Activated CD4-positive, alpha-beta T cell treated with anti-CD3 and anti-CD28 coated beads, Interleukin-2, amount 50 U/mL, for 4 hours (primary cell): ENCODE measurements at places on chromosomes 11 and 22.

DNA sequence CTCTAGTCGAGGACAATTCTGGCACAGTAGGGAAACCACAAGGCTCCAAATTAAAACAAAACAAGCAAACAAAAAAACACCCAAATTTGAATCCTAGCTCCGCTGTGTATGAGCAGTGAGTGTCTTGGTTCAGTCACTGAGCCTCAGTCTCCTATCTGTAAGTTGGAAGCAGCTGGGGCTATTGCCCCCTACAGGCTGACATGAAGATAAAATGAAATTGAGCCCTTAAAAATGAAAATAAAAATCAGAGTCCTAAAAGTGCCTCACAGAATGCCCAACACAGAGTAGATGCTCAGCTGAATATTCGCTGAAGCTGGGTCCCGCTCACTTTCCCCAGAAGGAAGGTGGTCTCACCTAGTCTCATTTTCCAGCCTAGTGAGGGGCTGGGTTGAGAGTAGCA, 65.2 kb downstream of the PDE2A start:
- DNase-seq = no peak

GRCh38 chr11:29200791-29201562, 815.9 kb downstream of the KCNA4 start:
- no peak for DNase-seq

DNA sequence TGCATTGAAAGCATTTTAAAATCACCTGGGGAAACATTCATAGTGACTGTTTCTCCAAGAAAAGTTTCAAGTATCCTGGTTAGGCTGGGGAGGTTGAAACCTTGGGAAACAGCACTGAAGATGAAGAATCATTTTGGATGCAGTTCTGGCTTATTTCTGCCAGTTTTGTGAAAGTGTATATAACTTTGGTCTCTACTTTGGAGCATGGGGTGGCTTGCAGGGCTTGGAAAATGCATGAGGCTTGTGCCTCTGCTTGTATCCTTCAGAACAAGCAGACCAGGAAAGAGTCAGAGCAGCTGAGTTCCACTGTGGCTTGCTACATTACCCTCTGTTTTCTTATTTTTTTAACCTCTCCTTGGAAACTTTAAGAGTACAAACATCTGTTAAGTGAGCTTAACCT, 19.5 kb downstream of the SLC5A12 start:
- no peak for DNase-seq

DNA sequence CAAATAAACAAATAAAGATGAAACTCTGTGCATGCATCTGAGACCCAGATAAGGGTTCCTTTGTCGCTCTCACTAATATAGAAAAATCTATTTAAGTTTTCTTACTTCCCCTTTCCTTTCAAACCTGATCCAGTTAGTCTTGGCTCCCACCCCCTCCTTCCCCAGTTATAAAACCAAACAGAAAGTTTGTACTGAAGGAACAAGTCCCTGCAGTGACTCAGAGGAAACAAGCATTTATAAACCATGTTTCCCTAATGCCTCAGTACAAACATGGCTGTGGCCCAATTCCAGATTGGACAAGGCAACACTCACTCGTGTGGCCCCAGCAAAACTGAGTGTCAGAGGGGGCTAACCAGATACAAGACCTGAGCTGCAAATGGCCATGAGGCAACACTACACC, 65.5 kb upstream of the ARHGAP20 start:
- no peak for DNase-seq

DNA sequence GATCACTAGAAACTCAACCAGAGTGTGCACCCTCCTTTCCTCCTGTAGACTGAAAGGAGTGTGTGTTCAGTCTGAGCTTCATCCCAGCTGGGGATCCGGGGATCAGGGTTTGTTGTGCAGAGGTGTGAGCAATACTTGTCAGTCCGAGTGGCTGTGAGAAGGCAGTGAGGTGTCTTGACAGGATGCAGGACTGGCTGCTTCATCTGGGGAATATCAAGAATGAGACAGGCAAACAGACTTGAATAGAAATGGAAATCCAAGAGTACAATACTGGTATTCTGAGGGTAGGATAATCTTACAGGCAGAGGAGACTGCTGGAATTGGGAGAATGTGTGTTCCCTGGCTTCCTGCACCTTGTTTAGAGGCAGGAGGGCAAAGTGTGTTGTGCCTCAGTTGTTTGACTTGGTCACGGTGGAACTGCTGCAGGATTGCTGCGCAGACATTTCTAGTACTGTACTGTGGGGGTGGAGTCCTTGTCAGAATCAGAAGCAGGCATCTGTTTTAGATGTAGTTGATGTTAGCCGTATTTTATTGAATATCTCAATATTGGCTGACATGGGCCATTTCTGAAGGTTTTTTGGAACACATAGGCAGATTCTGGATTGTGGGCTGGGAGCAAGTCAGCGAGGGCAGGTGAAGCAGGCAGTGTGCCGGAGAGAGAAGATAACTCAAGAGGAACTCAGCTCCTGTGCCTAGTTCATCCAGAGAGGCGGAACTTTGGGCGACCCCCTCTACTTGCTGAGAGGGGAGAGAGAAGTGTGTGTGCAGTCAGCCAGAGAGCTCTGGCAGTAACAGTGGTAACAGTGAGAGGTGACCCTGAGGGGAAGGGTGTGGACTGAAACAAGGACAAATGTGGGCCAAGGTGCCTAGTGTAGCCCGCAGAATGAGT, 27.1 kb upstream of the GRK2 start:
- DNase-seq = no peak

DNA sequence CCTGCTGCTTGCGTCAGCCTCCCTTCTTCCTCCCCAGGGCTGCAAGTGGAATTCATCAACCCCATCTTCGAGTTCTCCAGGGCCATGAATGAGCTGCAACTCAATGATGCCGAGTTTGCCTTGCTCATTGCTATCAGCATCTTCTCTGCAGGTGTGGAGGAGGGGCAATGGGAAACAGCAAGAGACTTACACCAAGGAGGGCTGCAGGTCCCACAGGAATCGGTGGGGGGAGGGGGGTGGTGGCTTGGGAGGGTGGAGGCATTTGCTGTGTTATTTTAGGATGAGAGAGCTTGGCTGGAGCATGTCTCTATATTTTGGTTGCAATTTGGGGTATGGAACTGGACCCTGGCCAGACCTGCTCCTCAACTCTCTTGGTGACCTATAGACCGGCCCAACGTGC, 2.1 kb upstream of the MADD start:
- DNase-seq = no peak

DNA sequence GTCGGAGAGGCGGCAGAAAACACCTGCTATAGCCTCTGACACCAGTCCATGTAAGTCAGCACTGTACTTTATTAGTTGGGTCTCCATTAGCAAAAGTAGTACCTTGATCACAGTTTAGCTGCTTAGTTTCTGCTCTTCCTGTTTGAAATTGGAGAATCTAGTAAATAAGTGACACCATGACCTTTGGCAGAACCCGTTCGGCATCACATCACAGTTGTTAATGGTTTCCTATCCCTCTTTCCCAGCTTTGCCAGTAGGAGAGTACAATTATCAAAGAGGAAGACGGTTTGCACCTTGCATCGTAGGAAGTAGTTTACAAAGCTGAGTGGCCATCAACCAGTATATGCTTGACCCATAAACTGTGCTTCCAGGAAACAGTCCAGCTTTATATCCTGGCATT, 101.8 kb downstream of the TRIM44 start:
- DNase-seq = no peak

DNA sequence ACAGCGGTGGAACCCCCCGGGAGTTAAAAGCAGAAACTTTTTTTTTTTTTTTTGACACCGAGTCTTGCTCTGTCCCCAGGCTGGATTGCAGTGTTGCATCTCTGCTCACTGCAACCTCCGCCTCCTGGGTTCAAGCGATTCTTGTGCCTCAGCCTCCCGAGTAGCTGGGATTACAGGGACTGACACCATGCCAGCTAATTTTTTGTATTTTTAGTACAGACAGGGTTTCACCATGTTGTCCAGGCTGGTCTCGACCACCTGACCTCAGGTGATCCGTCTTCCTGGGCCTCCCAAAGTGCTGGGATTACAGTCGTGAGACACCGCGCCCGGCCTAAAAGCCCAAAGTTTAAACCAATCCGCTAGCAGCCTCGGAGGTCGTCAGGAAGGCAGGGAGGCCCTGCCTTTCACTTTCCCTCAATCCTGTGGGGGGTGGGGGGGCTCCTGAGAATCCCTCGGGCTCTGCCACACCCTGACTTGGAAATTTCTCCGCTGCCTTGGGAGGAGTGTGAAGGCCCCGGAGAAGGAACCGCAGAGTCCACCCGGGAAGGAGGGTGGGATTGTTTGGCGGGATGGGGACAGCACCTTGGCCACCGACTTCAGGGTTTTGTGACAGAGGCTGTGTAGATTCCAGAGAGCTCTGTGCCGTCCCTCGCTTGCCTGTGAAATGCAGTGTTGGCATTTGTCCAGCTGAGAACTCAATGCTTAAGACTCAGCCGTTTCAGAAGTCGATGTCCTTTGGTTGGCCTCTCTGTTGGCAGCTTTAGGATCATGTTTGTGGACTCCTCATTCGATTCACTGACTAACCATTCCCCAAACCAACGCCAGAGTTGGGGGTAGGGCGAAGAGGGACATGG, 1.0 kb downstream of the ARHGAP8 start:
- no peak for DNase-seq

DNA sequence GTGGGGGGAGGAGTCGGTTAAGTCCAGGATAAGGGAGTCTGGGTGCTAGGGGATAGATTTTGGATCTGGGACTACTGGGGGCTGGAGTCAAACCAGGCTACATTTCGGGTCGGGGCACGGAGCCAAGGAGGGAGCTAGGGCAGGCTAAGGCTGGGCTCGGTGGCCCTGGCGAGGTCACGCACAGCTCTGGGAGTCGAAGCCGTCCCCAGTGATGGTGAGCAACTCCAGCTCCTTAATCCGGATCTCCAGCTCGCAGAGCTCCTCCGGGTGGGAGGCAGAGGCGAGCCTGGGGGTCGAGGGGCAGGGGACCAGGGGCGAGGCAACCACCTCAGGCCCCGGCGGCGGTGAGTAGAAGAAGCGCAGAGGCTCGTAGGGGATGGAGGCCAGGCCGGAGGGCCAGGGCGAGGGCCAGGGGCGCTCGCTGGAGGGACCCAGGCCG, 544 bp downstream of the C11orf91 start:
- DNase-seq = no peak

DNA sequence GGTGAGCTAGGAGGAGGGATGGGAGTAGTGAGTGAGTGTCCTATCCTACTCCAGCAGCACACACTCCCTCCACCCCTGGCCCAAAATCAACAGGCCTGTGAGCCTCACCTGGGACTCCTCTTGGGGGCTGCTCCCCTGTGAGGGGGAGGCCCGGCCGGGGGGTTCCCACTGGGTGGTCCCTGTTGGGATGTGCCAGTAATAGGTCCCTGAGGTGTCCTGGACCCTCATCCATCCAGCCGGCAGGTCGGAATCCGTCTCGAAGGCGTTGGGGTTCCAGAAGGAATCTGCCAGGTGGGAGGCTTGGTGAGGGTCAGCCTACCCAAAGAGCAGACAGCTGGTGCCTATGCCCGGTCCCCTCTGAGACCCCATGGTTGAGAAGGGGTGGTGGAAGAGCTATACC, 13.3 kb downstream of the SMPD1 start:
- DNase-seq = no peak

DNA sequence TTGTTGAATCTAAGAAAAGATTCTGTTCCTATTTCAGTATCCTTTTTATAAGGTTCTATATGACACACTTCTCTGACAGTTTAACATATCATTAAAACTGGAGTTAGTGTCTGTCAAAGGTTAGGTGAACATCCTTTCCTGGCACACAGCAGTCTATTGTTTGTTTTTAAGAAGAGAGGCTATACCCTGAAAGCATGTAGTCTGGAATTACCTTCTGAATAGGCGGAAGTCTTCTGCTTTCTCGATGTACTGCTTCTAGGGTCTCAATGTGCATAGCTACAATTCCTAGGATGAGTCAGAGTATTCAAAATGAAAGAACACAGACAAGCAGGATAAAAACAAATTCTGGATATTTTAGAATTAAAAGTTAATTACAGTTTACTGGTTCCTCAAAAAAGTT, 188.6 kb downstream of the SWAP70 start:
- DNase-seq = no peak

- no peak for DNase-seq
Measured at GRCh38 chr11:19828382-19829108, 115.9 kb downstream of the NAV2 start.

- DNase-seq = no peak
Measured at GRCh38 chr22:20931126-20931654, 14.0 kb downstream of the CRKL start.
